ENCODE measurements at places on chromosomes 6 and 20.

- no peak for DNase-seq
Observed at GRCh38 chr6:147528511-147529145, 20.1 kb downstream of the SAMD5 start.

- no peak for DNase-seq
Observed at GRCh38 chr20:19506021-19506420, 252.0 kb upstream of the RIN2 start.

DNA sequence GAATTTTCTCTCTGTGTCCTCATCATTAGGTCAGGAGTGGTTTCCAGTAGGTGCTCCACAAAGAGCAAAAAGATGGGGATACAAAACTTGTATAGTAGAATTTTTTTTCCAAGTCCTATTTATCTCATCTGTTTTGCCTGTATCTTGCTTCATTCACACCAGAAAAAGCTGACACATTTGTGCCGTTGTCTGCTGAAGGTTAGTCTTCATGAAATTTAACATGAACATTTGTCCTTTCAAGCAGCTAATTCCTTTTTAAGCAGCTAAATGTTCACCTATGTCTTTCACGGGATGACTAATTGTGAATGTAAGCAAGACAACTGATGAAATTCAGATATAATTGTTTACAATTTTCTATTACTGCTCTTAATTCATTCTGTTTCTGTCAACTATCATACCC, 83.8 kb downstream of the ATXN1 start:
- no peak for DNase-seq

DNA sequence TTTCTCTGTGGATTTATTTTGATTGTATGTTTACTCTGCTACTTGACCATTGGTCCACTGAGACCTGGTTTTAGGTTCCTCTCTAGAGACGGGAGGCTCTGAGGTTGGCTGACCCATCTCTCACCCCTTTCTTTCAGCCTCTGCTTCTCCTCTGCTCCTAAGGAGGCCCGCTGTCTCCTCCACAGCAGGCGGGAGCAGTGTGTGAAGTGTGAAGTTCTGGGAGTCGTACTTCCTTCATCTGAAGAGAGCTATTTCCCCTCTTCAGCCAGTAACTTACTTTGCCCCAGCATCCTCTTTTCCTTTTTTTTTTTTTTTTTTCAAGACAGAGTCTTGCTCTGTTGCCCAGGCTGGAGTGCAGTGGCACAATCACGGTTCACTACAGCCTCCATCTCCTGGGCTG, 21.1 kb downstream of the PDRG1 start:
- no peak for DNase-seq

DNA sequence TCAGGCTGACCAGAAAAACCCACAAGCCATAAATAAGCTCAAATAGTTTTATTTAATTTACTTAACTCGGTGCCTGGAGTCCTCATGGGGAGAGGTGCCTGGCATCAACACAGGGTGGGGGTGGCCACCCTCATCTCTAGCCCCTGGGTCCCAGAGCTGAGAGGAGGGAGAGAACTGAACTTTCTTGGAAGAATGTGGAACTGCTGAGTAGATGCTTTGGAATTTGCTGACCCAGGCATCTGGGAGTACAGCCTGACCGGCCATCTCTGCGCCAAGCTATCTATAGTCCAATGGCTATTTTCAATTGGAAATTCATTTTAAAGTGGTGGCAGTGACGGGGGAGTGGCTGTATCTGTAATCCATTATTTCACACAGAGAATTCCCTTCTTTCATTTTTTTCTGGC, 104.8 kb downstream of the CDH26 start:
- DNase-seq: no peak

Measured in stimulated activated CD8-positive, alpha-beta memory T cell treated with anti-CD3 and anti-CD28 coated beads, Interleukin-7, amount 100 ng/mL, for 24 hours (primary cell).